Activated T-helper 9 cell treated with anti-CD3 and anti-CD28 coated beads, Interleukin-2, amount 50 U/mL, for 16 hours (primary cell): ENCODE measurements at places on chromosomes 7 and 10.

DNA sequence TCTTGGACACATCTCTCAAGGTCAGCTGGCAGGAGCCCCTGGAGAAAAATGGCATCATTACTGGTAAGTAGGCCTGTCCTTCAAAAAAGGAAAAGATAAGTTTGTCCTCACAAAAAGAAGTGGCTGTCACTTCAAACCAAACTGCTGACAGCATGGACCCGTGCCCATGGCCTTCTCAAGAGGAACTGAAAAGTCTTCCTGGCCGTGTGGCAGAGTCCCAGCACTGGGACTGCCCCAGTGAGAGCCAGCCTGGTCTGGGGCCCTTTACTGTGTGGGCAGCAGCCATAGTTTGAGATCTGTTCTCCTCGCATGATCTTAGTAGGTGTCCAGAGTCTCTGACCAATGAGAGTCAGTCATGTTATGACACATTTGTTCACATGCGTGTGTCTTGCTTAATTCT is 614.2 kb upstream of the FOXK1 start:
- DNase-seq: no peak

GRCh38 chr7:71313553-71313952 is 181.6 kb downstream of the GALNT17 start:
- DNase-seq: no peak

DNA sequence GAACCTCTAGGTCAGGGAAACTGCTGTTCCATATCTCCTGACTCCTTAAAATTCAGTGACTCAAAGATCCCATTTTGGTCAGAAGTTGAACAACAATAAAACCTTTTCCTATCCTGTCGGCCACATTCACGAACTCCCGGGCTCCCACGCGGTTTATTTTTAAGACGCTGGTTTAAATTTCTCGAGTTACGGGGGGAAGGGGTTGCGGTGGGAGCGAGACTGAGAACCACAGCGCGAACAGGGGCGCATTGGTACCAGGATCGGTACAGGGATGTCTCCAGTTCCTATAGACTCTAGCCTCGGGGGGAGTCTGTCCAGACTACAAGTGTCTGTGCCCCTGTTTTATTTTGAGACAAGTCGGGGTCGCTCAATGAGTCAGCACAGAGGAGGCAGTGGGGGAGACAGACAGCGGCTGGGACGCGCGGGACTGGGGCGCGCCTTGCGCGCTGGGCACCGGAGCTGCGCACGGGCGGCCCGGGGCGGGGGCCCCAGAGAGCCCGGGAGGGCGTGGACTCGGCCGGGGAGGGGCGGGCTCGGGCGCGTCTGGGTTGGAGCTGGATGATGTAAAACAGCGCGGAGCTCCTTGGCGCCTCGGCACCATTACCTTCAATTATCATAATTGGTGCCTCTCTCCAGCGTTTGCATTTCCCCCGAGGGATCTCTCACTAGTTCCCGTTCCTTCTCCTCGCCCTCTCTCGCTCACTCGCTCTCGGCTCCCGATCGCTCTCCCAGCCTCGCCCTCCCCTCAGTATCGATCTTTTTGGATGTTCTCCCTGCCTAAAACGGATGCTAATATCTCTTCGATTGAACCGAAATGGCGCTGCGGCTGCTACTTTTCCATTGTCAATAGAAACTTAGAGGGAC is 8.7 kb upstream of the BAMBI start:
- peak; percentile 47 for DNase-seq

GRCh38 chr7:136139417-136139816 is 162.3 kb upstream of the MTPN start:
- no peak for DNase-seq

DNA sequence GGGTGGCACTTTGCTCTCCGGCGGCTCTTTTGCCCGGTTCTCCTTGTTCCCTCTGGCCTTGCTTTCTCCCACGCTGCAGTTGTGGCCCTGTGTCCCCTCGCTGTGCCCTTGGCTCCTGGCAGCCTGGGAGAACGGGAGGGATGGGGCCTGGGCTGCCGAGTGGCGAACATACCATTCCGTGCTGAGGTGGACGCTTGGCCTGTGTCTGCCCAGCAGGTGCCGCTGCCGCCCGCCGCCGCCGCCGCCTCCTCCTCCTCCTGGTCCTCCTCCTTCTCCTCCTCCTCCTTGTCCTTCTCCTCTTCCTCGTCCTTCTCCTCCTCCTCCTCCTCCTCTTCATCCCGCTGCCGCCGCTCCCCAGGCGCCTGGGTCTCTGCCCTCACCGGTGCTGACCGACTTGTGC is 36.0 kb downstream of the AGAP3 start:
- DNase-seq: no peak

GRCh38 chr10:101614663-101615524 is 26.8 kb downstream of the DPCD start:
- DNase-seq: no peak

GRCh38 chr7:43163885-43164284 is 51.4 kb downstream of the HECW1 start:
- no peak for DNase-seq

- DNase-seq: no peak
Observed at GRCh38 chr10:109902992-109903947, 20.0 kb downstream of the XPNPEP1 start.

- DNase-seq: peak; percentile 38
Observed at GRCh38 chr7:50393076-50393475, 57.1 kb downstream of the FIGNL1 start.

DNA sequence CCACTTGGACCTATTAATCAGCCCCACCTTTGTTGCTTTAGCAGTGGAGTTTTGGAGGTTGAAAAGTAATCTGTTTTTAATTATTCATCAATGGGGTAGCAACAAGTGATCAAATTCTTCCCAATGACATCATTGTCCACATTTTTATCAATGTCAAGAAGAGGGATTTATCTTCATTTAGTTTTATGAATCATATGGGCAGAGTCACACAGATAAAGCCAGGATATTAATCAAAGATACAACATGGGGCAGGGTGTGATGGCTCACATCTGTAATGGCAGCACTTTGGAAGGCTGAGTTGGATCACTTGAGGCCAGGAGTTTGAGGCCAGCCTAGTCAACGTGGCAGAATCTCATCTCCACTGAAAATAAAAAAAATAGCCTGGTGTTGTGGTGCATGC is 388.4 kb upstream of the POM121L12 start:
- DNase-seq: no peak

GRCh38 chr10:23367896-23368595 is 23.4 kb upstream of the C10orf67 start:
- no peak for DNase-seq

- DNase-seq: no peak
Observed at GRCh38 chr7:2575733-2576340, 17.1 kb downstream of the IQCE start.

DNA sequence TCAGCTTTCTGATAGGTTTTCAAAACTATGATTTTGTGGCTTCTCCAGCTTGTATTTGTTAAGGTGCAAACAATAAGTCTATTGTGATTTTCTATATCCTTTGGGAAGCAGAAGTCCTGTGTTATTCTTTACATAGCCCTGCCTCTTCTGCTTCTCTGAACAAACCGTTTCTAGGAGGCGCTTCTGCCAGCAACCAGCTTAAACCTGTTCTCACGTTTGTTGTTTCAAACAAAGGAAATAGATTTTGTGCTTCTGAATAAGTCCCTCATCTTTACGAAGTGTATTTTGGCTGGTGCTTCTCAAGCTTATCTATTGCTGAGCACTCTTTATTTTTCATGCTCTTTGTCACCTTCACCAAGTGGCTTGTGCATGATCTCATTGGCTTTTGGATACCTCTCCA is 61.0 kb downstream of the VTI1A start:
- no peak for DNase-seq

- DNase-seq: no peak
Observed at GRCh38 chr10:77591238-77591880, 46.2 kb downstream of the KCNMA1 start.

DNA sequence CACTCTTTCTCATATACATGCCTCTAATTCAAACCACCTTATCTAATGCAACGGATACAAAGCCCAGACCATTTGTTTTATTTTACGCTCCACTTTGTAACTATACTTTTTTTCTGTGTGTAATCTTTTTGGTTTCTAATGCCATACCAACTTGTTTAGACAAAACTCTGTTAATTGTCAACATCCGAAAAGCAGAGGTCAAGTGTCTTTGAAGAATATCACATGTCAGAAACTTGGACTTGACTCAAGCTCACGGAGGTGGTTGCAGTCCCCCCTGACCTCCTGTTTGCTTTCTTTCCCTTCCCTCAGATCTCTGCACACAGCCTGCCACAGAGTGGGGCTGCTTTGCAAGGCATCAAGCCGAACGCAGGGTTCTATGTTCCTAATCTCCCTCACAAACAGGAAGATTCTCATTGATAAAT is 698.9 kb downstream of the PARD3 start:
- DNase-seq: no peak

DNA sequence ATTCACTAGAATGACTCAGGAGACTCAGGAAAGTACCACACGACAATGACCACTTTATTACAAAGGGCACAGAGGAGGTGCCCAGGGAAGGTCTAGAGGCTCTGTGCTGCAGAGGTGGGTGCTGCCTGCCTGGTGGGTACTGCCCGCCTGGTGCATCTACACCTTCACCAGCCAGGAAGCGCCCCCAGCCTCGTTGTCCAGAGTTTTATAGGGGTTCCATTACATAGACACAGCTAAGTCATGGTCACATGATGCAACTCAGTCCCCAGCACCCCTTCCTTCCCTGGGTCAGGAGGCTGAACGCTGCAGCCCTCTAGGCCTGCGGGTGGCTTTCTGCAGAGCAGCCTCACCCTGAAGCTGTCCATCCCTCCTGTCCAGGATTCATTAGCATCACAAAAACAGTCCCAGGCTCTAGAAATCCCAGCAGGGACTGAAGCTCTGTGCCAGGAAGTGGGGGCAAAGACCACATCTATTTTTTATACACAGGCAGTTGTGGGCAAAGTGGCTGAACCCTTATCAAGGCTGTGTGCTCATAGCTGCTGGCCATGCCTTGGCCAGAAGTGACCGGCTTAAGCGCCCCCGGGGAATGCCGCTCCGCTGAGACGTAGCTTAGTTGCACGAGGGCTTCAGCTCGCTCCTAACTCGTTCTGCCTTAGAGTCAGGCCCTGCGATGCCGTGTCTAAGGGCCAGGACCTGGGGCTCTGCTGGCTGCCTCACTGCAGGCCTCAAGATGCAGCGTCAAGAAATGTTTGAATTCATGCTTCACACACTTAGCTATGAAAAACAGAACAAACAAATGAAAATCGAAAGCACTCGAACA is 219.0 kb downstream of the GLRX3 start:
- DNase-seq: no peak

DNA sequence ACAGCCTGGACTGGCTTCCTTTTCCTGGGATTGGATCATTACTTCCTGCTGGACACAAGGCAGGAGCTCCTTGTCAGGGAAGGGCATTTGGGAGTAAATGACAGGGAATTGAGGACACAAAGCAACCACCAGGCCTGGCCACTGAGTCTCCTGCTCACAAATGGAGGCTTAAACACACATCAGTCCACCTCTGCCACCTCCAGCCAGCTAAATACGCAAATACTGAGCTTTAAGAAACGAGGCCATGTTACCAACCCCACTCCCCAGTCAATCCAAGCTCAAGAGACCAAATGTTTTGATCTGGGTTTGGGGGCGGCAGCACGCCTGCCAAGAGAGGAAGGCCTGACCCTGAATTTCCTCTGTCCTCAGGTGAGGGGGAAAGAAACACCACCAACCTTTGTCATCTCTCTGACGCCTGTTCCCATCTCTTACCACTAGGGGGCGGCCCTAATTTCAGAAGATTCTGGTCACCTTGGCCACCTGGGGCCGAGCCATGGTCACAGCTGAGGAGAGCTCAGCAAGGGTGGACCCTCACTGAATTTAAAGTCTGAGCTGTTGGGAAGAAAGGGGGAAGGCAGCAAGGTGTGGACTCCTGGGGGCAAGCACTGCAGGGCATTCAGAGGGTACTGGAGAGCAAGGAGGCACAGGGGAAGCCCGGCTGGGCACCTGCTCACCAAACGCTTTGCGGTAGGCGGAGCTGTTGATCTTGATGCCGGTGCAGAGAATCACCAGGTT is 16.5 kb downstream of the AIFM2 start:
- peak; percentile 32 for DNase-seq

DNA sequence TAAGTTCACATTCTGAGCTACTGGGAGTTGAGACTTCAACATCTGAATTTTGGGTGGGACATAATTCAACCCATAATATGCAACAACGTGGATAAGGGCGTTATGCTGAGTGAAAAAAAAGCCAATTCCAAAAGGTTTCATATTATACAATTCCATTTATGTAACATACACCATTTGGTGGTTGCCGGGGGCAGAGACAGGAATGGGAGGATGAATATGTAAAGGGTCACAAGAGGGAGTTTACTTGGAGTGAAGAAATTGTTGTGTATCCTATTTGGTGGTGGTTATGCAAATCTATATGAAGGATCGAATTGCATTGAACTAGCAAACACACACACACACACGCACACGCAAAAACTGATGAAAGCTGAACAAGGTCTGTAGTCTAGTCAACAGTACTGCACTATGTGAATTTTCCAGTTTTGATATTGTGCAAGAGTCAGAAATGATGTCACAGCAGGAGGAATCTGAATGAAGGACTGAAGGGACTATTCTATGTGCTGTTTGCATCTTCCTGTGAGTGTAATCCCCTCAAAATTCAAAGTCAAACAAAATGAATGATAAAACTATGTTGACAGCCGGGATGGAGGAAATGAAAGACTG is 249.2 kb upstream of the HABP2 start:
- no peak for DNase-seq

- DNase-seq: no peak
Observed at GRCh38 chr7:155258226-155258560, 39.5 kb upstream of the INSIG1 start.

DNA sequence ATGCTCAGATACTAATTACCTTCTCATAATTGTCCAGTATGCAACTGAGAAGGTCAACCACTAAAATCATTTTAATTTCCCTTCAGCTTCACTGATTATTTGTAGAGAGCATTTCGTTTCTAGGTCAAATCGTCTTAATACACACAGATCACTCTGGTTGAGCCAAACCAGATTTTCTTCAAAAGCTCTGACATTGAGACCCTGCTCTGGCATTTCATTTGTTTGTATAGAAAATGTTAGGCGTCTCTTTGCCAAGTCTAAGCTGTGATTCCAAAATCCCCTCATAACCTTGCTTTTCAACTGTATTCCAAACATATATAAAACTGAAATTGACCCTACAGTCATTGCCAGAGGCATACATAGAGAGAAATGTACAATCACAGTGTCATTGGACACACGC is 520.0 kb downstream of the CNTNAP2 start:
- DNase-seq: no peak
